ENCODE measurements at places on chromosomes 5 and 9.

- DNase-seq: no peak
Observed at GRCh38 chr9:25742256-25742655, 64.0 kb upstream of the TUSC1 start.

GRCh38 chr5:170571875-170572852, 68.3 kb downstream of the KCNIP1 start:
- no peak for DNase-seq

DNA sequence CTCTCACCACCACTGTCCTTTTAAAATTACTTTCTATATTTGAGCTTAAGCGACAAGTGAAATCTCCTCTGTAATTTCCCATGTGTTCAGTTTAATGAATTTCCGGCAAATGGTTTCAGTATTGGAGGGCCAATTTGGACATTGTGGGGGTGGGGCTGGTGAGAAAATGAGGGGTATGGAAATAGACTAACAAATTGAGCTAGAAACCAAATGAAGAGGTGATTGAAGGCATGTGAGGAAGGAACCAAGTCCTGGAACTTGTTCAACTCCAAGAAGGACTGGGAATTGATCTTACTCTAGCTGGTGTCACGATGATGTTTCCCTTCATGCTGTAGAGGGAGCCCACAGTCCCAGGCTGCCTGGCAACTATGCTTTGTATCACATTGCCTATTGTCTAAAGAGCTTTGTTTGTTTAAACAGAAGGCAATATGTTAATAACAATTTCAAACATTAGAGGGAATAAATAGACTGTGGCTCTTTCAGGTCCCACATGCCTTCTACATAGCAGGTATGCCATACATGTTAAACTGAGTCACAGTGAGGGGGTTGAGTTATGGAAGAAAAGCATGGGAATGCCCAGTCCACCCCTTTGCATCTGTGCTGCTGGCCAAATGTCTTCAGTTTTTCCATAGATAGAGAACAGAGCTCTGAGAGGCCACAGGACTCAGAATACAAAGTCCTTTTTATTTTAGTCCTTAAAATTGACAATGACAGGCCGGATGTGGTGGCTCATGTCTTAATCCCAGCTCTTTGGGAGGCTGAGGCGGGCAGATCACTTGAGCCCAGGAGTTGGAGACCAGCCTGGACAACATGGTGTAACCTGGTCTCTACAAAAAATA, 25.0 kb upstream of the MATR3 start:
- DNase-seq: no peak

DNA sequence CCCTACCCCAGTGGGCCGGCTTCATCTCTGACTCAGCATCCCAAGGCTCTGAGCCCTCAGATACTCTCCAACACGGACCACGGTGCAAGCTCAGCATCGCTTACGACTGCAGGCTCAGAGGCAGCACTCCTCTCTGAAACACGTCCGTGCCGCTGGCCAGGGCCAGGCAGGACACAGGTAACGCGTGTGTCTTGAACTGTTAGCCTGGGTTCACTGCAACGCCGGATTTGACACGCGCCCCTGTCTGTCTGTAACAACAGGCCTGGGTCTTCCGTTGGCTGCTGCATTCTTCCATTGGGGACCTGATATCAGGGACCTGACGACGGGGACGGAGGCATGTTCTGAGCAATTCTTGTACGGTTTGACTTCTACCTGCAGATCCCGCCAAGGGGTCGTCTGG, 6.4 kb downstream of the SLC6A3 start:
- DNase-seq: no peak

DNA sequence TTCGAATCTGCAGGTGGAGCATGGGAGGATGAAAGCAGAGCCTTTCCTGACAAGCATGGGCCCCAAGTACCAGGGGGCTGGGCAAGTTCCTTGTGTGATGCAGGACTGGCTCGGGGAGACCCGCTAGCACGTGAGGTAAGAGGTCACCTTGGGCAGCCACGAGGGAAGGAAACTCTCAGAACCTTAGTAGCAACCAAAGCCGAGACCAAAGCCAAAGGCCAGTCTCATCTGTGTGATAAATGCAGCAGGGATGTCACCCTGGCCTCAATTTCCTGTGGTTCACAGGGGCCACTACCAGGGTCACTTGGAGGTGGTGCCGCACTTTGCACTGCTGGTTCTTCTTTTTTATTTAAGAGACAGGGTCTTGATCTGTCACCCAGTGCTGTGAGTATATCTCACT, 39.5 kb downstream of the PRRT1B start:
- DNase-seq: no peak

- no peak for DNase-seq
Observed at GRCh38 chr9:135178498-135178897, 91.0 kb downstream of the OLFM1 start.

All from H54 (cell line).